ENCODE measurements at places on chromosomes 7 and 10. TPM values are rescaled to one million over a fixed set of nuclear protein-coding genes. Genes with fewer than 3 reads are reported as not detected.

GRCh38 chr7:39910108-39910869 is 39.8 kb upstream of the CDK13 start:
- no peak for DNase-seq

GRCh38 chr10:90834326-90834725 is 23.5 kb downstream of the HTR7 start:
- DNase-seq = no peak

GRCh38 chr7:152624228-152624627 is 51.7 kb downstream of the XRCC2 start:
- DNase-seq = no peak

GRCh38 chr7:100865938-100866728 is 1.1 kb upstream of the TRIP6 start:
- DNase-seq = no peak

- no peak for DNase-seq
Measured at GRCh38 chr10:69960606-69960987, 92.0 kb upstream of the MACROH2A2 start.

GRCh38 chr10:79937701-79938151 is 11.2 kb downstream of the SFTPD start:
- no peak for DNase-seq

Gene ANKRD61
- 0.51 TPM for polyA plus RNA-seq

Data from GM12878 (cell line).